ENCODE measurements at places on chromosomes 2 and 18.

GRCh38 chr2:128617029-128617590 is 298.4 kb upstream of the HS6ST1 start:
- H3K4me1 ChIP-seq, result no peaks in the 10 kb centered on the region
- no peaks in the 10 kb centered on the region for H3K36me3 ChIP-seq
- H3K27me3 ChIP-seq, result peaks cover 6% of the 10 kb centered on the region
- no peak overlapping the region for H3K4me3 ChIP-seq
- no peak for DNase-seq

DNA sequence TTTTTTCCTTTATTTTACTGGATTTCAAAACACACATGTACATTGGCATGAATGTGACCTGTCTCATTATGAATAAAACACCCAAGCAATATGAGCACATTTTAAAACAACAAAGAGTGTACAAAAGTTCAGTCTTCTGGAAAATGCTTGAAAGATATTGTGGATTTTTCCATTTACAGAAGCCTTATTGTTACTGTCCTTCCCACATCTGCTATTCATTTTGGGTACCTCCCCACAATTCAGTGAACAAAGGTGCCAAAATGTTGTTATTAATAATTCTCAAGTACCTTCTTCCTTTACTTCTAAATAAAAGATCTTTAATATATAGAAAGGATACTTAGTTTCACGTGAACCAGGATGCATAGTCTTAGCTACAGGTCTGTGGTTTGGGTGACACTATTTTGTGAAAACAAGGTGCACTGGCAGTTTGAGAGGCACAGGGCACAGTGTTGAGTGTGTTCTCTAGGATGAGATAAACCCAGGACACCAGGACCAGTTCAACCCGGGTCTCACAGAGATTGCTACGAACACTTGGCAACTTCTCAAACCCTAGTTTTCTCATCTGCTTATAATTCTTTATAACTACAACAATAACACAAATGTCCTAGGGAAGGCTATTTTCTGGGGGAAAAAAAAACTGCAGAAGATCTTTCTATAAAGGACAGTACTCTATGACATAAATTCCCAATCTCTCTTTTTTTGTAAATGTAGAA is 84.5 kb upstream of the GALNT5 start:
- no peak overlapping the region for H3K4me3 ChIP-seq
- peaks cover 21% of the 10 kb centered on the region for H3K27me3 ChIP-seq
- no peak overlapping the region for H3K27ac ChIP-seq
- no peak for DNase-seq
- H3K36me3 ChIP-seq, result no peaks in the 10 kb centered on the region

GRCh38 chr2:40192864-40193669 is 258.8 kb downstream of the SLC8A1 start:
- no peak for DNase-seq
- no peaks in the 10 kb centered on the region for H3K36me3 ChIP-seq
- H3K4me3 ChIP-seq, result no peak overlapping the region
- no peak overlapping the region for H3K27ac ChIP-seq
- no peaks in the 10 kb centered on the region for H3K27me3 ChIP-seq

- no peak for DNase-seq
- no peak overlapping the region for H3K4me3 ChIP-seq
- no peaks in the 10 kb centered on the region for H3K36me3 ChIP-seq
Observed at GRCh38 chr2:232481322-232482140, 6.1 kb downstream of the ECEL1 start.

DNA sequence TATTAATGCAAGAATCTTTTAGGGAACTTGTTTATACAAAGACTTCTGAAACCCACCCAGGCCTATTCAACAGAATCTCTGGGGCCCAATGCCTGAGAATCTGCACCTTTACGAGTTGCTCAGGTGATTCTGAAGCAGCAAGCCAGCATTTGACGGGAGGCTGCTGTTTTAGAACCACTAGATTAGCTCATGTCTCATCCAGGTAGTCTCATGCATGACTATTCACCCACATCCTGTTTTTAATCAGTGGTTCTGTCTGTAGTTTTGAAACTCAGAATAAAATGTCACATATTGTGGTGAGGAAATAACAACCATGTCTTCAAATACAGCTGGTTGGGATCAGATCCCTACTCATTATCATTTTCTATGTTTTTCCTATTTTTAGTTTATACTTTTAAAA is 39.5 kb downstream of the CYTIP start:
- H3K4me3 ChIP-seq, result peak overlapping the region; percentile 52
- no peaks in the 10 kb centered on the region for H3K27me3 ChIP-seq
- peaks cover 30% of the 10 kb centered on the region for H3K36me3 ChIP-seq
- H3K4me1 ChIP-seq, result peaks cover 85% of the 10 kb centered on the region
- H3K27ac ChIP-seq, result peak overlapping the region; percentile 97

DNA sequence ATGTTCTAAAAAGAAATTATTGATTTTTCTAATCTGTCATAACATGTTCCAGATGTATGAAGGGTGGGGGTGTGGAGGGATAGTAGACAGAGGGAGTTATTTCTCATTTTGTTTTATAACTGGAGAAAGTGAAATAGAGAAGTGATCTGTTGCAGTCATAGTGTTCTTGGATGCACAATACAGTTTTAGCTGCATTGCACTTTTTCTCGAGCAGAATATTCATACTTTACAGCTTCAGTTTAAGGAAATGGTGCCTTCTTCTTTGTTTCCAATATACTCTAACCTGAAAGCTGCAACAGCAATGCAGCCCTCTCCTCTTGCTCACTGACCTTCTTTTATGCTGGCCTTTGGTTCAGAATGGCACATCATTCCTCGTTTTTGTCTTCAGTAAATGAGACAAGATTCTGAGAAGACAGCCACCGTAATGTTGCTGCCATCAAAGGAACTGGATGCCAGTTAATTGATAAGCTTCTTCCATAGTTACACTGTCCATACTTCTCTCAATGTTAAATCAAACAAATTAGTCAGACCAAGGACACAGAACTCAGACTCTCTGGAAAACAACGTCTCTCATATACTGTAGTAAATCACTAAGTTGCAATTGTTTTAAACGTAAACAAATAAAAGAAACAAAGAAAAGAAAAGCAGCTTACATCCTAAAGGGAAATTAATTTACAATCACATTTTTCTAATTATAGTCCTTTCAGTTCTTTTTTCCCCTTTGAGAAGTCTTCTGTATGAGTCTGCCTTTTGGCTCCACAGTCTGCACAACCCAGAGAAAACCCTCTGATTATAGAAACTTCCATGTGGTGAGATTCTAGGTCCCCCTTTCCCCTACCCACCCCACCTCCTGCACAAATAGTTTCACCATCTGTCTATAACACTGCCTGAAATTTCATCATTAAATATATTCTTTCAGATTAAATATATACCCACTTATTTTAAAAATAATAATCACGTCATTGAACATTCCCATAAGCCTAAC is 97.4 kb upstream of the UGP2 start:
- no peaks in the 10 kb centered on the region for H3K4me1 ChIP-seq
- DNase-seq, result no peak
- H3K27ac ChIP-seq, result no peak overlapping the region
- H3K4me3 ChIP-seq, result no peak overlapping the region
- H3K36me3 ChIP-seq, result peaks cover 1% of the 10 kb centered on the region

- no peak overlapping the region for H3K27ac ChIP-seq
- H3K4me1 ChIP-seq, result no peaks in the 10 kb centered on the region
- no peak overlapping the region for H3K4me3 ChIP-seq
- DNase-seq, result no peak
- peaks cover 24% of the 10 kb centered on the region for H3K36me3 ChIP-seq
- no peaks in the 10 kb centered on the region for H3K27me3 ChIP-seq
Observed at GRCh38 chr18:31857526-31858106, 85.3 kb downstream of the TRAPPC8 start.

DNA sequence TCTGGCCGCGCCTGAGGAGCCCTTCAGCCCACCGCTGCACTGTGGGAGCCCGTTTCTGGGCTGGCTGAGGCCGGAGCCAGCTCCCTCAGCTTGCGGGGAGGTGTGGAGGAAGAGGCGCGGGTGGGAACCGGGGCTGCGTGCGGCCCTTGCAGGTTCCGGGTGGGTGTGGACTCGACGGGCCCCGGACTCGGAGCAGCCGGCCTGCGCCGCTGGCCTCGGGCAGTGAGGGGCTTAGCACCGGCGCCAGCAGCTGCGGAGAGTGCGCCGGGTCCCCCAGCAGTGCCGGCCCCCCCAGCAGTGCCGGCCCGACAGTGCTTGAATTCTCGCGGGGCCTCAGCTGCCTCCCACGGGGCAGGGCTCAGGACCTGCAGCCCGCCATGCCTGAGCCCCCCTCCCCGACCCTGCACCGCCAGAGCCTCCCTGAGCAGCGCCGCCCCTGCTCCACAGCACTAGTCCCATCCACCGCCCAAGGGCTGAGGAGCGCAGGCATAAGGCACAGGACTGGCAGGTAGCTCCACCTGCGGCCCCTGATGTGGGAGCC is 534.2 kb downstream of the ZNF804A start:
- DNase-seq, result no peak
- no peaks in the 10 kb centered on the region for H3K4me1 ChIP-seq
- no peak overlapping the region for H3K4me3 ChIP-seq
- peaks cover 1% of the 10 kb centered on the region for H3K36me3 ChIP-seq
- no peak overlapping the region for H3K27ac ChIP-seq

DNA sequence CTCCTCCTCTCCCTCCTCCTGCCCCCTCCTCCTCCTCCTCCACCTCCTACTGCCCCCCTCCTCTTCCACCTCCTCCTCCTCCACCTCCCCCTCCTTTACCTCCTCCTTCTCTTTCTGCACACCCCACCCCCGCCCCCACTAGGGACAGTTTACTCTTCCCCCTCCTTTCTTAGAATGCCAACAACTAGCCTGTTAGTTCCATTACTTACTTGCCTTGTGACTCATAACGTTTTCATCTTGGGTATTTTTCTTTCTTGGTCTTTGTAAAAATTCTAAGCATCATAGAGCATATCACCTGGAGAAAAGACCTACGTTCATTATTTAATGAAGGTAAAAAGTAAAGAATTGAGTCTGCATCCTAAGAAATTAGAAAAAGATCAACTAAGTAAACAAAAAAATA is 165.3 kb downstream of the NEDD4L start:
- H3K27ac ChIP-seq, result no peak overlapping the region
- peaks cover 6% of the 10 kb centered on the region for H3K27me3 ChIP-seq
- H3K4me3 ChIP-seq, result no peak overlapping the region
- peaks cover 18% of the 10 kb centered on the region for H3K4me1 ChIP-seq
